ENCODE measurements at places on chromosomes 12 and 14.

DNA sequence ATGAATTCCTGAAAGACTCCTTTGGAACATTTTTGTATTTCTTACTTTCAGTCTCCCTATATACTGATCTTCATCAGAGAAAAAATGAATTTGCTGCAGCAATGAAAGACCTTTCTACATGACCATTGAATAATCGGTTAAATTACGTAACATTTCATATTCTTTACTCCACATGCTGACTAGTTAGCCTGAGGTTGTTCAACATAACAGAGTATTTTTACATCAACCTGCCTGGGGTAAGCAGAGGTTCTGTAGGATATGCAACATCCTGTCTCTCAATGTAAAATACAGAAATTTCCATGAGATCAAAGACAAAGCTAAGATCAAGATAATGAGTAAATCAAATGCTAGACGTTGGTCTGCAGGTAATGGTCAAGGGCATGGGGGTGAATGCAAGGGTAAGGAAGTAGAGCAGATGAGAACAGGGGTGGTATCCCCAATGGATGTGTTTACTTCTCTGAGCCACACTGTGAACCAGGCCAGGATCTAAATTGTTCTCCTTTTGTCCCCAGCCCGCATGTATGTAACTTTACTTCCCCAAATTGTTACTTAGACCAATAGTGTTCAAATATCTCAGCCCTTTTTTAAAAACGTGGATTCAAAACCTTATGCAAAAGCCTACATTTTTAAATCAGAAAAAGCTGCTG is 45.4 kb downstream of the DUSP6 start:
- no peak for DNase-seq

DNA sequence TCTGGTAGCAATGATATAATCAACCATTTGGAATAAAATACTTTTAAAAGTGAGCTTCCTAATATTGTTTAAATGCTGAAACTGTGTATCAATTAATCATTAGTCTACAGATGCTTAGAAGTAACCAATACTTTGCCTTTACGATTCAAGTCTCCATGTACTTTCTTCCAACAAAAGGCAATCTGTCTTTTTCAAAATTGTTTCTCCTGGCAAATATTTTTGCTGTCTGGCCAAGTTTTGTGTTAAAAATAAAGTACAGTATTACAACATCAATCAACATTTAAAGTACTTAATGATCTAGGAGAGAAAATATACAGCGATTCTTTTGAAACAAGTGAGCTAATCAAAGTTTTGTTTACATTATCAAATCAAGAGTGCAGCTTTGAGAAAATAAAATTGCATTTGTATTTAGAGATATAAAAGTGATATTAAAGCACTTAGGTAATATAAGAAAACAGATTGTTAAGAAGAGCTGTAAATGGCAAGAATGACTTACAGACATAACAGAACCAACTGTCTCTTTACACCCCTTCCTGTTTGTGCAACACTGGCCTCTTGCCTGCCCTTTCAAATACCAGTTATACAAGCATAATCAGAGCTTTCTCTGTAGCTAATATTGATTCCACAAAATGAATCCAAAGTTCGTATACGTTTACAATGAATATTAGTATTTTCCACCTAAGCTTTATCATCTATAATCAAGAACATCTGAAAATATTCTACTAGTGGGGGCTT is 38.2 kb upstream of the FBLN5 start:
- DNase-seq, result no peak

DNA sequence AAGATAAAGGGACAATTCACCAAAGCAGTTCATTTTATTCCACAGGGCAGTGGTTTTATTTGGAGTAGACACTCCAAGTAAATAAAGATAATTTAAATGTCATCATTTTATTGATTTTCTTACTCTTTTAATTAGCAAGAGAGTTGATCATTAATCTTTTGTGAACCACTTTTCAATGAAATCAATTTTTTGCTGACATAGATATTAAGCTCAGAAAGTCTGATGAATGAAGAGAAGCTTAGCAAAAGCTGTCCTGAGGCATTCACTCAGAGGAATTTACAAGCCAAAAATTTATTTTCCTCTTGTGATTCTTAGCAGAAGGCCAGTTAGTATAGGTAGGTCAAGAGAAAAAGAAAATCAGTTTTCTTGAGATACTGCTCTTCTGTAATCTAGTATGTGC is 618.0 kb downstream of the CCER1 start:
- no peak for DNase-seq

DNA sequence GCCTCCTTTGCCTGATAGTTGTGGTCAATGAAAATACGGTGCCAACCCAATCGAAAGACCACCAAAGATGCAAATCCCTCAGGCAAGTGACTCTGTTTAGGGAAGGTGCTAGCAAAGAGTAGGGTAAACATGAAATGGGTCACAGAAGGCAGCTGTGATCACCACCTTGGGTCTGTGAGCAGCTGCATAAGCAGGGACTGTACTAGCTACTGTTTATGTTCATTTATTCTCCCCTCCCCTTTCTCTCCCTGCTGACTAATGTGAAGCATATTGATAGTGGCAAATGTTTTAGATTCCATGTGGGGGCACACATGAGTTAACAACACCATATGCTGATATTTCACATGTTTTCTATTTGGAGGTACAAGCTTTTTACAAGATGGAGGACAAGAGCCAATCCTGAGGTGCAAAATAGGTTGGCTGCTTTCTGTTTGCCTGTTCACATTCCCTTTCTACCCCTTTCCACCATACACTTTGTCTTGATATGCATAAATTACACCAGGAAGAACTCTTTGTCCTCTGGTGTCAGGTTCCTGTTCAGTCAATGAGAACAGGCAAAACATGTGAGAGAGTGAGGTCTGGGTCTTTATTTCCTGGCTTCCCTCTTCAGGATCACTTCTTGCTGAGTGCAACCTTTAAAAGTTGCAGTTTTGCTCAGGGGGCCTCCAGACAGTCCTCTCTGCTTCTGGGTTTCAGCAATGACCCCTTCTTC is 71.1 kb downstream of the AVPR1A start:
- no peak for DNase-seq

GRCh38 chr14:75981426-75982265 is at the start of gene TGFB3:
TGFB3 (minus strand) TSS chr14:75981995; CDS start chr14:75980893, 1,102 bp downstream.
- DNase-seq, result peak; percentile 59

DNA sequence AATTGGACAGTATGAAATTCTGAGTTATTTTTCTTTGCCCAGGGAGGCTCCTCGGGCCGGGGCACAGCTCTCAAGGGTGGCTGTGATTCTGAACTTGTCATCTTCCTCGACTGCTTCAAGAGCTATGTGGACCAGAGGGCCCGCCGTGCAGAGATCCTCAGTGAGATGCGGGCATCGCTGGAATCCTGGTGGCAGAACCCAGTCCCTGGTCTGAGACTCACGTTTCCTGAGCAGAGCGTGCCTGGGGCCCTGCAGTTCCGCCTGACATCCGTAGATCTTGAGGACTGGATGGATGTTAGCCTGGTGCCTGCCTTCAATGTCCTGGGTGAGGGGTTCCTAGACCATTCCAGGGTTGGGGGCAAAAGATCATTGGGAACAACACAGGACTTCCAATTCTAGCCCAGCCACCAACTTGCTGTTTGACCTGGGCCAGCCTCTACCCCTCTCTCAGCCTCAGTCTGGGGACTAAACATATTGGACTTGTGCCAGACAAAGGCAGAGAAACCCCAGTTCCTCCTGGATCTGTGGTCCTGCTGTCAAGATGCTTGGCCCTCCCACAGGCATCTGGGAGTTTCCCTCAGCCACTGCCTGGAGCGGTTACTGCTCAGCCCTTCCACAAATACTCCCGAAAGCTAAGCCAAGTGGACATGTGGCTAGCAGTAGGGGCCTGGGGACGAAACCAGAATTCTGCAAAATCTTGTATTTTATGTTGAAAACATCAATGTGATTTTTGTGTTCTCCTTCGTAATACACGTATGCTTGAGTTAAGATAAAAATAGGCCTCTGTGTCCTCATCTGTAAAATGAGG is 3.5 kb downstream of the OAS3 start:
- no peak for DNase-seq

DNA sequence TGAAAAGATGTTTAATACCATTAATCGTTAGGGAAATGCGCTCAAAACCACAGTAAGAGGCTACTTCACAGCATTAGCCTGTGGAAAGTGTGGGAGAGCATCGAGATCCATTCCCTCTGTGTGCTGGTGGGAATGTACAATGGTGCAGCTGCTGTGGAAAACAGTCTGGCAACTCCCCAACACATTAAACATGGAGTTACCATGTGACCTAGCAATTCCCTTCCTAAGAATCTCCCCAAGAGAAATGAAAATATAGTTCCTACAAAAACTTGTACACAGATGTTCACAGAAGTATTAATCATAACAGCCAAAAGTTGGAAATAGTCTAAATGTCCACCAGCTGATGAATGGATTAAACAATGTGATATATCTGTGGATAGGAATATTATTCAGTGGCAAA is 23.8 kb downstream of the MLXIP start:
- no peak for DNase-seq

DNA sequence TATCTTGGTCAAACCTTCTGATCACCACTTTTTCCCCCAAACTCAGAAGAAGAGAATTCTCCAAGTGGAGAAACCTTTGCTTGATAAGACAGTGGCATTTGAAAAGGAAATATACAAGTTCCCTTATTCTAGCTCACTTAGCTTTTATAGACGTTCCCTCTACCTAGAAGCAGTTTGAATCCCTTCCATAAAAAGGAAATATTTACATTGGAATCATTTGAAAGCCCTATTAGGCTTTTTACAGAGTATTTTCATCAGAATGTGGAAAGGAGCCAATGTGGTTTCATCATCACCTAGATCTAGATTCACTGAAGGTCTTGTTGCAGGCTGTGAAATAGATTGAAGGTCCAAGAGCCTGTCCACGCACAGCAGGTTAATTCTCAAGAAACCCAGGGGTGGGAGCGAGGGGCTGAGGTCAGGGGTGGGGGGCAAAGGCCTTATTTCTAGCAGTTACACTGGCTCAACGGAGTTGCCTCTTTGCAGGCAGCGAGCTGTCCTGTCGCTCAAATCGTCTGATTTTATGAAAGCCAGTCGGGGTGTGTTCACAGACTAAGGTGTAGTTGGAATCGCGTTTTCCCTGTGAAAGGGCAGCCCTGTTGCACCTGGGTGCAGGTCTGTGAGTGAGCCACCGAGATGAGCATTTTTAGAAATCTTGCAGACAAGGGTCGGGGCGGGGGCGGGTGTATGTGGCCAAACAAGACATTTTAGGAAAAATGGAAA is 45.6 kb downstream of the AACS start:
- DNase-seq, result no peak

DNA sequence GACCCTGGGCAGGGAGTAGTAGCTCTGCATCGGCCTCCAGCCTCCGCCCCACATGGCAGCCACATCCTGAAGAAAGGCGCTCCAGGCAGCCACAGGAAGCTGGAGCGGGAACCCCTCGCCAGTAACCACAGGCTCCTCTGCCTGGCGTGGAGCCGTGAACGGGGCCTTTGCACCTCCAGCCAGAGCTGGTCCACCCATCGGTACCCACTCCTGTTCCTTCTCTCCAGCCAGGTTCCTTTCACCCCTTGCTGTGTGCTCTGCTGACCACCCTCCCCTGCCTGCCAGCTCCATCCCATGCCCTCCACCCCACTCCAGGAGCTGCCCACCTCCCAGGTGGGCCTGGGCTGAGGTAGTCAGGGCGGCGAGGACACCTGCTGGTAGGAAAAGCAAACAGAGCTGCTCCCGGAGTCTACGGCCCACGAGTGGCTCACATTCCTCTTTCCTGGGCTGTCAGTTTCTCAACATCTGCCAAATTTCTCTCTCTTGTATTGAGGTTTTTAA is 2.7 kb downstream of the TGFB3 start:
- peak; percentile 24 for DNase-seq

GRCh38 chr14:89720076-89720687 is 234.3 kb downstream of the EFCAB11 start:
- DNase-seq, result no peak

DNA sequence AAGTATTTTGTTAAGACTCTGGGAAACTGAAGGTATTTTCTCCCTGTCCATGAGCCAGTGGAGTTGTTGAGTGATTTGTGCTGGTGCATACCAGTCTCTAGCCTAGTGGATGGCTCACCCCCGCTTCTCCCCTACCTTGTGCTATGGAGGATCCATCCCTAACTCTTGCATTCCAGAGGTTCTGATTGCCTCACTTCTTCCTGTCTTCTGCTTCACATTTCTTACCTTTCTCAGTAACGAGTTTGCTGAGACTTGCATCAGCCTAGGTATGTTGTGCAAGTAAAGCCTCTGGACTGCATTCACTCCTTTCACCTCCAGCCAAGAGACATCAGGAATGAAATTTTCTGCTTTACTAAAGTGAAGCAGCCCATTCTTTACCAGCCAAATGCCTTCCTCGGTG is 391.6 kb downstream of the ZFP36L1 start:
- DNase-seq, result no peak

DNA sequence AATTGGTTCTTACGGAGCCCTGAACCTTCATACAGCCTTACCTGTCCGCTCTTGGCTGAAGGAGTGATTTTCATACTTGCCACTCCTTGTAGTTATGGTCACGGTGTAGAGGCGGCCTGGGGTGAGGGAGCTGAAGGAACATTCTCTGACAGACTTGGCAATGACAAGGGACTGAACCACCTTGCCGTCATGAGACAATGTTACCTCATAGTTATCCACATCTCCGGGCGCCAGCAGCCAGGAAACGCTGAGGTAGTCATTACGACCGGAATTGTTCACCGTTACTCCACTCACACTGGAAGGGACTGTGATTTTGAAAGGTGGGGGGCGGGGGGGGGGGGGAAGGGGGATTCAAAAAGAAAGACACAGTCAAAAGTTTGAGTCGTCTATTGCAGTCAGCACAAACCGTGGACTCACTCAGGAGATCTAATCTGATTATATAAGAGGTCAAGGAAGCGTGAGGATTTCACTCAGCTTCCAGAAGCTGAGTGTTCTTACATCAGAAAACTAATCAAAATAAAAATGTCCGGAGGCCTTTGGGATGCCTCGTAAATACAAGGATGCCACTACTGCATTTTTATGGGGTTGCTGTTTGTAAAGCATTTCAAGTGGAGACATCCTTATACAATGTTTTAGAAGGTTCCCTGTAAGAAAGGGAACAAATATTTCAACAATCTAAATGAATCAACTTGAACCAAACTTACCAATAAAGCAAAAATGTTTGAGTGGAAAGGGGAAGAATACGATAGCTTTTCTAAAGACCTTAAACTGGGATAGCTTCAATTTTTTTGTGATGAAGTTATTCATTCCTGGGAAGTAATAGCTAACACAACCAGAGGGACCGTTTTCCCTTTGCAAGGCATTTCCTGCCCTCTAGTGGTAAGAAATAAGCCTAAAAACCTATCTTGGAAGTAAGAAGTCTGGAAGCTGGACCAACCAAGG is 60.6 kb downstream of the PTPRB start:
- peak; percentile 88 for DNase-seq
